Iris pigment epithelial cell (primary cell): ENCODE measurements at places on chromosomes 11 and 22.
A peak's percentile ranks its signal among the peaks of the same experiment; 100 is the strongest.

DNA sequence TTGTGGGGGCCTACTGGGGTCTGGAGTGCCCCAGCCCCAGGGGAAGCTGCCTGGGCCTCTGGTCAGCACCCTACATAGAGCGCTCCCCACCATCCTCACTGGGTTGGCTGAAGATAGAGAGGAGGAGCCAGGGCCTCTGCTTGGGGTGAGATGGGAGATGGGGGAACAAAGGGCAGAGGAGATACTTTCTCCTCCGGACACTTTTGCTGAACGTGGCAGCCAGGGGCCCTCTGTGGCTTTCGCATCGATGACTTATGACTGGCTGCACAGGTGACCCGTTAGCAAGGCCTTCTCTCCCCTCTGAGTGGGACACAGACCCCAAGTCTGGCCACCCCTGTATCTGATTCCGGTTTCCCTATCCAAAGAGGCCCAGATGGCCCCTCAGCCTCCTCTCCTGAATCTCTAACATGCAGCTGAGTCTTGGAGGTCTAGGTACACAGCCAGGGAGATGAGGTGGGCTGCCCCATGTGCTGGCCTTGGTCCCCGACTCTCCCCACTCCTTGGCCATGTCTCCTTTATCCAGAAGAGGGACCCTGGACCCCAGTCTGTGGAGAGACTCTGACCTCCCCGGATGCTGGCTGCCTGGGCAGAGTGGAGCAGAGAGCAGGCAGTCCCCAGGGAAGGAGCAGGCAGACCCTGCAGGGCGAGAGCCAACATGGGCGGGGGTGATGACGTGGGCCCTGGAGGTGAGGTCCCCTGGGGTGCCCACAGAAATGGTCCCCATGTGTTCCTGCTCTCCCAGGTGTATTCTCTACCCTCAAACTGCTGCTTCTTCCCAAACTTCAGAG is 59.3 kb upstream of the NECTIN1 start:
- DNase-seq: no peak

GRCh38 chr22:24002272-24002671 is 3.0 kb downstream of the GSTT4 start:
- DNase-seq: no peak

DNA sequence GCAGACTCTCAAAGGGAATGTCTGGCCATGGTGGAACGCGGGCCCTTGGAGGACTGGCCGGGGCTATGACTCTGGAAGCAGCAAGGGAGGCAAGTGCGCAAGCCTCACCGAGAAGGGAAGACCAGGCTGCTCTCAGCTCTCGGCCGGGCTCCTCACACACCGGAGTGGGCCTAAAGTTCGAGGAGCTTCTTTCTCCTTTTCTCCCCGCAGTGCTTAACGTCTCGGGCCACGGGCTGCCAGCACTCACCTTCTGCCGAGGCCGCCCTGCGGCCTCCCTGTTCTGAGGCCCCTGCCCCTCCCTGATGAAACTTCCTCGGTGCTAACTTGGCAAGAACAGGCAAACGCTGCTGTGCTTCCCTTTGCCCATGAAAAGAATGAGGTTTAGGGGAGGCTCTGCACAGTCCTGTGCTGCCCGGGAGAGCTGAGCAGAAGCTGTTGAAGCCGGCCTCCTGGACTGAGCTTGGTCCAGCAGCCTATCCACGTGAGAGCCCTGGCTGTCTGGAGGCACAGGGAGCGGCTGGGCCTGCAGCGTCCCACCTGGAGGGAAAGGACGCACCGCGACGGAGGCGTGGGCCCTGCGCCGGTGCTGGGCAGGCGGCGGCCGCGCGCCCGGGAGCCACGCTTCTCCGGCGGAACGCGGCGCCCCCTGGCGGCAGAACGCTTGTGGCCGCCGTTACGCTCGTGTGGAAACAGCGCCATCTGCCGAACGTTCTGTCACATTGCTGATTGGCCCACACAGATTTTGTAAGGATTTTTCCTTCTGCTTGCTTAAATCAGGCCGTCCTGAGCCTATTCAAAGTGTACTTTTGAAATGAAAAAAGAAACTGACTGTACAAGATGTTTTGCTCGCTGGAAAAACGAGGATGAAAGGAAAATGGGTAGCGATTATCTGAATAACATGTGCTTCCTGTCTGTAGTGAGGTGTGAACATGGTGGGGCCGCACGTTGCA is 65.0 kb upstream of the TMEM45B start:
- DNase-seq: peak; percentile 58

- no peak for DNase-seq
These were observed 99.3 kb upstream of the RRM1 start for GRCh38 chr11:3995307-3995706.

DNA sequence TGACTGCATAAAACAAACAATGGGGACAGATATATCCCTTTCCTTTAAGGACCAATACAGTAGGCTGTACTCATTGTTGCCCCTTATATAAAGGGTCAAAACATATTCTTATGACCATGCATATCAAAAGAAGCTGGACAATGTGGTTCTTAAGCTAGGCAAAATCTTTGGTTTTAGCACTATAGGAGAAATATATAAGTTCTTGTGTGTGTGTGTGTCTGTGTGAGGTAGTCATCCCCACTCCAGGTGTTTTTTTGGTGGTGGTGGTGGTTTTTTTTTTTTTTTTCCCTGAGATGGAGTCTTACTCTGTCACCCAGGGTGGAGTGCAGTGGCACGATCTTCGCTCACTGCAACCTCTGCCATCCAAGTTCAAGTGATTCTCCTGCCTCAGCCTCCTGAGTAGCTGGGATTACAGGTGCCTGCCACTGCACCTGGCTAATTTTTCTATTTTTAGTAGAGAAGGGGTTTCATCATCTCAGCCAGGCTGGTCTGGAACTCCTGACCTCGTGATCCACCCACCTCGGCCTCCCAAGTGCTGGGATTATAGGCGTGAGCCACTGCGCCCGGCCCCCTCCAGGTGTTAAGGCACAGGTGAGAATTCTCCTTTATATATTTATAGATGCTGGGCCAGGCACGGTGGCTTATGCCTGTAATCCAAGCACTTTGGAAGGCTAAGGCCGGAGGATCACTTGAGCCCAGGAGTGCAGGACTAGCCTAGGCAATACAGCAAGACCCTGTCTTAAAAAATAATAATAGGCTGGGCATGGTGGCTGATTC is 12.0 kb upstream of the ZNF143 start:
- DNase-seq: no peak

DNA sequence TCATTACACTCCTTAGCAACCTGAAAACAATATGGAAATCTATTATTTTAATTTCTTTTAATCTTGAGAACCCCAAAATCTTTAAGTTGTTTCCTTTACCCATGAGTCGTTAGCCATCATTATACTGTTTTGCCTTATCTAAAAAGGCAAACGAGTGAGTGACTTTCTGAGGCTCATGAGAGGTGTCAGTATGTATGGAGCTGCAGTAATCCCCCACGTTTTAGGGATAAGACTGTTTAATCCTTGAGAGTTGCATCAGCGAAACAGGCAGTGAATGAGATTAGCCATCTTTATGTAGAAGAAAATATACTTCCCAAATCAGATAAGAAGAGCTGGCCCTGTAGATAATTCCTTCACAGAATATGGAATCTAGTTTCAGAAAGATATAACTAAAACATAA is 1147.0 kb downstream of the DLG2 start:
- no peak for DNase-seq

- DNase-seq: no peak
These were observed 72.9 kb downstream of the ZBTB16 start for GRCh38 chr11:114132417-114132816.

GRCh38 chr22:32985899-32986765 is 72.0 kb downstream of the SYN3 start:
- DNase-seq: peak; percentile 56

GRCh38 chr11:133579165-133580031 is 47.1 kb upstream of the OPCML start:
- DNase-seq: no peak

DNA sequence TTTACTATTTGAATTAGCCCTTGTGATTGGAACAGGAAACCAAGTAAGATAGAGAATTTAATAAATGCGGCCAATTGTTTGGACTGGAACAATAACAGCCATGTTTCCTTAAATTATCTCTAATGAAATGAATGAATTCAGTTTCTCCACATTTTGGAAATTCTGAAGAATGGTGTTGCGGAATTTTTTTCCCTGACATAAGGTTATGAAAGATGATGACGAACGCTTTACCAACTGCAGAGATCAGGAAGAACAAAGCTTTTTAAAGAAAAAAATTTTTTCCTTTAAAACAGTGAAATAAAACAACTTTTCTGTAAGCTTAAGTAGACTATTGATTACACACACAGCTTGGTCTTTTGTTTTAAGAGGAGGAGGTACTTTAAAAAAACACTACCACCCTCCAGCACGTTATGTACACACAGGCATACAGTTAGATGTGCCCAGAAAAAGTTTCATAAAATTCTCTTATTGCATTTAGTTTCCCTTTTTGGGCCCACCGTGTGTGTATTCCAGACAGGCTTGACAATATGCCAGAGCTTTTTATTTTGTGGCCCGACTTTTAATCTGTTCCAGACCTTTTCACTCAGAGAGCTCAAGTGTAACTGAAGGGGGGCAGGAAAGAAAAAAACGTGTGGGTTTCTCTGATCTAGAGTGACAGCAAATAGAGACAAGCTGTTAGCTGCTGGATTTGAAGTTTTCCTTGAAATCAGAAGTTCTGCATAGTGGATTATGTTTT is 77.3 kb downstream of the YAP1 start:
- DNase-seq: peak; percentile 48

DNA sequence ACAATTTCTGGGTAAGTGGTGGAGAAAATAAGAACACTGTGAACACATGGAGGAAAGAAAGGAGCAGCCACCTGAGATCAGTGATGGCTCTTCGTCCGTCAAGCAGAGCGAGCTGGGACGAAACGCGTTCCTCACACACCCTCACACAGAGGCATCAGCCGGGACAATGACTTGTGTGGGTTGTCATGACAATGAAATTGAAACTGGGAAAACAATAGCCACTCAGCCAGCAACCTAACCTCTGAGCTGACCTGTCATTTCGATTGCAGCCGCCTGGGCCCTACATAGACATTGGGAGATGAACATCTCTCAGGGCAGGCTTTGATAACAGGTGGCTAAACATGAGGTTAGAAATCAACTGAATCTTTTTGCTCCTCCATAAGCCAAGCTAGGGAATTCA is 51.3 kb downstream of the TRIM29 start:
- no peak for DNase-seq
